ENCODE measurements at places on chromosomes 1 and 21.

GRCh38 chr1:42336978-42337377 lies 1.9 kb upstream of the FOXJ3 start:
- H3K27me3 ChIP-seq, result no peaks in the 10 kb centered on the region
- H3K36me3 ChIP-seq, result peaks cover 2% of the 10 kb centered on the region
- peak overlapping the region; percentile 45 for H3K4me3 ChIP-seq
- DNase-seq, result no peak

DNA sequence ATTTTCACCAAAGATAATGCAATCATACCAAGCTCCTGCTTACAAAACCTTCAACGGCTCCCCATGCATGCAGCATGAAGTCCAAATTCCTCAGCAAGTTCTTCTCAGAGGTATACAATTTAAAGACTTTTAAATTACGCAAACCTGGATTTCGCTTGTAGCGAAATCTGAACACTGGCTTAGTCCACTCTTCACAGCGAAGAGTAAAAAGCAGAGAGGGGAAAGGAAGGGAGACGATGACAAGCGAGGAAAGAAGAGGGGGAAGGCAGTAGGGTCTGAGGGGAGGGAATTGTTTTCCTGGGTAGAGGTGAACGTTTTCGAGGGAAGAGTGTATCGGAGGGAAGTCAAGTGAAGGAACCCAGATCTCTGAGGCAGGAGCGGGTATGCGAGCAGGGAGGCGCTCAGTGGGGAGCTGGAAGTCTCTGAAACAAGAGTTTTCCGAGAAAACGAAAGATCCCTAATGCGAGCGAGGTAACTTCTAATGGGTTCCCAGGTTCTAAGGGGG lies 790 bp downstream of the TESK2 start:
- no peaks in the 10 kb centered on the region for H3K27me3 ChIP-seq
- DNase-seq, result no peak
- peaks cover 8% of the 10 kb centered on the region for H3K36me3 ChIP-seq

- no peak for DNase-seq
- no peak overlapping the region for H3K4me3 ChIP-seq
- H3K36me3 ChIP-seq, result no peaks in the 10 kb centered on the region
- H3K4me1 ChIP-seq, result no peaks in the 10 kb centered on the region
Measured at GRCh38 chr1:7121622-7121988, 336.4 kb downstream of the CAMTA1 start.

- peaks cover 29% of the 10 kb centered on the region for H3K27me3 ChIP-seq
- no peak for DNase-seq
Measured at GRCh38 chr1:6241107-6241886, 2.7 kb upstream of the HES3 start.

DNA sequence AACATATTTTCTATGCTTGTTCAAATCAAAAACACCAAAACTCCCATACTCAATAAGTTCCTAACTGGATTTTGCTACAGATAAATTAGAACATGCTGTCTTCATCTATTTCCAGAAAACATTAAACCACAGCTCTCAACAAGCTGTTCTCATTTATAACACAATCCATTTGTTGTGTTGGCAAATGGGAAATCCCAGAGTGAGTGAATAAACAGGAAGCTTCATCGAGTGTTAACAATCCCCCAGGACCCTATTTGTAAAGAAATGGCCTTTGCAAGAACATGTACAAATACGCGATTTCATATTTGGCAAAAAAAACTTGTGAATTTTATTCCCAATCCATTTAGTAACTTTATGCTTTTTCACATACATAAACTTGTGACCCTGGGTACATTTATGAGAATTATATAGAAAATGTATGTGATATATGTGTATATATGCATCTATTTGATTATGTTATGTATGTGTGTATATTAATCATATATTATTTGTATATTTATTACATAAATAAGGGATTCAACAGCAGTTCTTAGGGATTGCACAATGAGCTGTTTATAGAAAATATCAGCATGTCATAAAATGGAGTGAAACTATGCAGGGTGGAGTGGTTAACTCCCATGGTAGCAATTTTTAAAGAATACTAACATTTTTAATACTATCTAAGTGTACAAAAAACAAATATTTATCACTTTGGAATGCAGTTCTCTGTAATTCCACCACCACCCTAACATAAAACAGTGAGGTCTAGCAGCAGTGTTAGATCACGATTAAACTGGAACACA lies 160.0 kb downstream of the NEGR1 start:
- DNase-seq, result no peak
- H3K27me3 ChIP-seq, result no peaks in the 10 kb centered on the region

GRCh38 chr1:38804062-38804886 lies 55.3 kb downstream of the RRAGC start:
- H3K27me3 ChIP-seq, result peaks cover 58% of the 10 kb centered on the region
- peak overlapping the region; percentile 59 for H3K4me3 ChIP-seq
- H3K36me3 ChIP-seq, result no peaks in the 10 kb centered on the region
- peaks cover 5% of the 10 kb centered on the region for H3K4me1 ChIP-seq
- H3K27ac ChIP-seq, result no peak overlapping the region
- DNase-seq, result no peak

GRCh38 chr1:74857676-74858075 lies 124.7 kb downstream of the TYW3 start:
- peaks cover 5% of the 10 kb centered on the region for H3K4me1 ChIP-seq
- no peak for DNase-seq
- no peaks in the 10 kb centered on the region for H3K27me3 ChIP-seq
- no peak overlapping the region for H3K4me3 ChIP-seq

GRCh38 chr1:59750328-59751003 lies 64.3 kb upstream of the HOOK1 start:
- H3K4me3 ChIP-seq, result no peak overlapping the region
- no peaks in the 10 kb centered on the region for H3K36me3 ChIP-seq
- no peaks in the 10 kb centered on the region for H3K27me3 ChIP-seq
- no peak for DNase-seq
- H3K27ac ChIP-seq, result no peak overlapping the region

DNA sequence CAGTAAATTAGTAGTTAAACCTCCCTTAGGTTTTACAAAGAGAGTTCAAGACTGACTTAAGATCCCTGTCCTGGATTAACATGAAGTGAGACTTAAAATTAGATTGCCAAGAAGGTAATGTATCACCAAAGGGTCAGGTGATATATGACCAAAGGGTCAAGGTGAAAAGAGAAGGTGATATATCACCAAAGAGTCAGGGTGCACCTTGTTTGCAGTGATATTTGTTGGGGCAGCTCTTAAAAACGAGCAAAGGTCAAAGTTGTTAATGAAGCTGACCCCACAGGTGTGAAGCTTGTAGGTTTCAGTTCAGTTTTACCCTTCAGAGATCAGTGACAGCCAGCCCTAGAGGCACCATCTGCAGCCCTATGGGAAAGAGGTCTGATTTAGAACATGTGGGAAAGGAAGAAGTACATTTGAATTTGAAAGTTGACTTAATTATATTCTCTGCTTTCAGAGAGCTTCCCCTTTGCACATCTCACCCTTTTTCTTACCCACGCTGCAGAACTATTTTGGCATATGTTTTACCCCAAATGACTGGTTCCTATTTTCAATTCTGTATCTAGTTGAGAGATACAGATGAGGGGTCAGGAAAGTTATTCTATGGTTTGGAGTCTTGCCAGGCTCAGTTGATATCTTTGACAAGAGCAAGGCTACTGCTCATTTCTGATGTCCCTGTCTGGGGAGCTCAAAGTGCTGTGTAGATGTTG lies 170.8 kb downstream of the S1PR1 start:
- peaks cover 70% of the 10 kb centered on the region for H3K4me1 ChIP-seq
- no peaks in the 10 kb centered on the region for H3K27me3 ChIP-seq

DNA sequence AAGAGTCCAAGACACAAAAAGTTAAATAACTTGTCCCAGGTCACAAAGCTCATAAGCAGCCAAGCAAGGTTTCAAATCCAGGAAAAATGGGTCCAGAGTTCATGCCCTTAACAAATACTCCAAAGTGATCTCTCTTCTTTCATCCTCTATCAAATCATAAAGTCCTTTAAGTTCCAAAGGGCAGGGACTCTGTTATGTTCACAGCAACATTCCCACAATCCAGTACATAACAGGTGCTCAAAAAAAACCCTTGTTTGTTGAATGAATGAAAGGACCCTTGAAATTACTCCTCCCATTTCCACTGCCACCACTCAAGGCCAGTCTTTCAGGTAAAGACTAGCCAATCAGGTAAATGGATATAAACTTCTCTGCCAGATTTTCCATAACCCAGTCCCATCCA lies 2.7 kb downstream of the ABL2 start:
- H3K27me3 ChIP-seq, result no peaks in the 10 kb centered on the region
- H3K4me3 ChIP-seq, result no peak overlapping the region
- H3K36me3 ChIP-seq, result peaks cover 8% of the 10 kb centered on the region
- H3K4me1 ChIP-seq, result peaks cover 23% of the 10 kb centered on the region

DNA sequence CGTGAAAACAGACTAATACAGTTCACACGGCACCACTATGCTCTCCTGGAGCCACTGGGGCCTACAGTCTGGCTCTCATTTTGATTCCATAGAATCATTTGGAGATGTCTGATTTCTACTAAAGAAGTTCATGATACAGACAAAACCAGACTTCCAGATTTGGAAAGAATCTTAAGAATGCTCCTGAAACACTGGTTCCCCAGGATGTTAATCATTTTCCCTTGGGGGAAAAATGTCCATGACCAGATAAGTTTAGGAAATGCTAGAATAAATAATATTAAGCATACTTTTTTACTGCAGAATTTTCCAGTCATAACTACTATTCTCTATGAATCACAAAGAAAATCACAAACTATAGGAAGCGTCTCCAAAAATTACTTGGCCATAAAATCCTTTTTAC lies 63.0 kb upstream of the RGS7 start:
- H3K36me3 ChIP-seq, result no peaks in the 10 kb centered on the region
- H3K27ac ChIP-seq, result no peak overlapping the region
- peaks cover 20% of the 10 kb centered on the region for H3K27me3 ChIP-seq

DNA sequence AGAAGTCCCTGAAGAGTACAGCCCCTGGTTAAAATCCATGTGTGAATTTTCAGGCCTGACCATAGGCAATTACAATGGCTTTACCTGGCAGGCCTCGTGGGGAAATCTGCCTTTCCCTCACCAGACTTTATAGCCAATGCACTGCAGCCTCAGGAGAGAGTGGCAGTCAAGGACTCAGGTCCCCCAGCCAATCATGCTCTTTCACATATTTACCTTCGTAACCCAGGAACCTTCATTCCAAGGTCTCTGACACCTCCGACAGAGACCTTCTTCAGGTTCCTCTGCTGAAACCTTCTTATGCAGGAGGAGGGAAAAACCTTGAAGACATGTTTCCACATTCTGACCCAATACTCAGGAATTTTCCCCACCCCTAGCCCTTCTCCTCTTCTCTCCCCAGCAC lies 118.9 kb downstream of the FASLG start:
- H3K36me3 ChIP-seq, result no peaks in the 10 kb centered on the region
- H3K27ac ChIP-seq, result no peak overlapping the region
- no peak overlapping the region for H3K4me3 ChIP-seq
- no peaks in the 10 kb centered on the region for H3K27me3 ChIP-seq

DNA sequence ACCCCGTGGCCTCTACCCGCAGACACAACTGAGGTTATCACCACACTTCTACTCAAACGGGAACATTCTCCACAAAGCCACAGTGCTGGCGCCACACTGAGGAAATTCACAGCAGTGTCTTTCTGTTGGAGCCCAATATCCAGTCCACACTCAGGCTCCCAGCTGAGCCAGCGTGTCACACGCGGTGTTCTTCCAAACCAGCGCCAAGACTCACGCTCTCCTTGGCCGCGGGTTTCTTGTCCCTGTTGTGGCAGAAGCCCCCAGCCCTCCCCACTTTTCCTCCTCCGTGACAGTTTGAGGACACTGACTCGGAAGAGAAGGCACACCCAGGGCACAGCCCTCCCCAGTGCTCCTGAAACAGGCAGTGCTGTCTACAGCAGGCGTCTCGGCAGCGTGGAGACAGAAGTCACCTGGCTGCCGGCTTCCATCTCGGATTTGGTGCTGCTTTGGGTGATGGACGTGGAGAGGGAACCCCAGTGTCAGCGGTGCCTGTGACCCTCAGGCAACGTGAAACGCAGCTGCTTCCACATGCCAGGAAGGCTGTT lies 35.4 kb upstream of the AGPAT3 start:
- H3K4me1 ChIP-seq, result no peaks in the 10 kb centered on the region
- H3K4me3 ChIP-seq, result no peak overlapping the region
- H3K27me3 ChIP-seq, result peaks cover 19% of the 10 kb centered on the region
- H3K27ac ChIP-seq, result no peak overlapping the region
- DNase-seq, result no peak

GRCh38 chr1:204366759-204367158 lies 7.0 kb upstream of the PLEKHA6 start:
- no peak overlapping the region for H3K4me3 ChIP-seq
- no peak for DNase-seq
- H3K4me1 ChIP-seq, result peaks cover 6% of the 10 kb centered on the region
- no peak overlapping the region for H3K27ac ChIP-seq
- H3K27me3 ChIP-seq, result peaks cover 26% of the 10 kb centered on the region

- no peak for DNase-seq
- peaks cover 22% of the 10 kb centered on the region for H3K4me1 ChIP-seq
- peaks cover 96% of the 10 kb centered on the region for H3K36me3 ChIP-seq
- no peaks in the 10 kb centered on the region for H3K27me3 ChIP-seq
- no peak overlapping the region for H3K4me3 ChIP-seq
Measured at GRCh38 chr1:167695147-167695546, 26.6 kb upstream of the MPZL1 start.

GRCh38 chr1:203549309-203549708 lies 55.4 kb downstream of the OPTC start:
- H3K4me1 ChIP-seq, result no peaks in the 10 kb centered on the region
- no peak overlapping the region for H3K4me3 ChIP-seq
- no peaks in the 10 kb centered on the region for H3K36me3 ChIP-seq
- H3K27me3 ChIP-seq, result peaks cover 15% of the 10 kb centered on the region

DNA sequence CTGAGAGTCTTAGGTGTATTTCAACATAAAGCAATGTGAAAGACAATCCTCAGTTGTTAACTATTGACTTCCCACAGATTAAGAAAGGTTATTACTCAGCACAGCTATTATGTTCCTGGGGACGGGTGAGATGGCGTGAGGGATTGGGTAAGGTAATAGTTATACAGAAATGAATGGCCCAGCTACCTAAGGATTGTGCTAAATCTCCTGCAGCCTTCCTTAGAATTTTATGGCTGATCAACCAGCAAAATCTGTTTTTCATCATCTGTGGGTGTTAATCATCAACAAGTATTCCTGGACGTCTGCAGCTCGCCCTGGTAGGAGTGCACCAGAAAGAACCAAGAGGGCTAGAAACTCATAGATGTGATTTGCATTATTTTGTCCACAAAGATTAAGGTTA lies 146.0 kb upstream of the IVNS1ABP start:
- H3K27ac ChIP-seq, result no peak overlapping the region
- H3K4me3 ChIP-seq, result no peak overlapping the region
- no peaks in the 10 kb centered on the region for H3K27me3 ChIP-seq
- no peaks in the 10 kb centered on the region for H3K36me3 ChIP-seq

DNA sequence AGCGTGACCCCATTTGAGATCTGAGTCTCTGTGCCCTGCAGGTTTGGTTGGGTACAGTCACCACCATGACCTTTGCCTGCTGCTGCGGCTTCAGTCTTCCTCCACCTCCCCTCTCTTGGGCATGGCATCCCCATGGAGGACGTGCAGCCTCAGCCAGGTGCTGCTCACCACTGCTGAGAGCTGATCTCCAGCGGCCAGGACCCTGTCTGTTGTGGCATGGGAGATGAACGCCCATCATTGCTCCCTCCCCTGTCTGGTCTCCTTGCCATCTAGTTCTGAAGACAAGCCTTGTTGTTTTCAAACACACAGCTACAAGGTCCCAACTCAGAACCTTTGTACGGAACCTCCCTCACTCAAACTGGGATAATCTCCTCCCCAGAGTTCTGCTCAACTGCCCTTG lies 19.2 kb upstream of the PKP1 start:
- no peak for DNase-seq
- H3K36me3 ChIP-seq, result no peaks in the 10 kb centered on the region
- H3K4me1 ChIP-seq, result no peaks in the 10 kb centered on the region
- H3K27ac ChIP-seq, result no peak overlapping the region

GRCh38 chr1:22710701-22711049 lies at the start of gene EPHB2:
Gene EPHB2 (plus strand): TSS chr1:22710839. CDS start chr1:22710983, 144 bp downstream.
- no peak within 1 kb of the TSS for H3K27ac ChIP-seq
- H3K27me3 ChIP-seq, result peaks cover 59% of the 10 kb centered on the region
- H3K4me1 ChIP-seq, result peaks cover 15% of the 10 kb centered on the region
- peak within 1 kb of the TSS; percentile 56 for H3K4me3 ChIP-seq
- no peak for DNase-seq

Measured in activated B cell treated with CpG ODN at 0.5 μM for 24 hours (primary cell).